ENCODE measurements at places on chromosomes 3 and 15. TPM values are rescaled to one million over a fixed set of nuclear protein-coding genes. Genes with fewer than 3 reads are reported as not detected.

The CD200R1 gene
- total RNA-seq, result not detected

The PRKAR2A gene
- 33.5 TPM for total RNA-seq

The FANCD2OS gene
- total RNA-seq, result not detected

The RASGRF1 gene
- total RNA-seq, result not detected

The RIOX2 gene
- total RNA-seq, result 40.8 TPM

The COL7A1 gene
- total RNA-seq, result 129 TPM

The C3orf70 gene
- total RNA-seq, result under 0.01 TPM

The KLF15 gene
- under 0.01 TPM for total RNA-seq
